ENCODE measurements at places on chromosomes 11 and 22. TPM values are rescaled to one million over a fixed set of nuclear protein-coding genes. Genes with fewer than 3 reads are reported as not detected.

Gene E2F8
- 9.0 TPM for polyA plus RNA-seq

DNA sequence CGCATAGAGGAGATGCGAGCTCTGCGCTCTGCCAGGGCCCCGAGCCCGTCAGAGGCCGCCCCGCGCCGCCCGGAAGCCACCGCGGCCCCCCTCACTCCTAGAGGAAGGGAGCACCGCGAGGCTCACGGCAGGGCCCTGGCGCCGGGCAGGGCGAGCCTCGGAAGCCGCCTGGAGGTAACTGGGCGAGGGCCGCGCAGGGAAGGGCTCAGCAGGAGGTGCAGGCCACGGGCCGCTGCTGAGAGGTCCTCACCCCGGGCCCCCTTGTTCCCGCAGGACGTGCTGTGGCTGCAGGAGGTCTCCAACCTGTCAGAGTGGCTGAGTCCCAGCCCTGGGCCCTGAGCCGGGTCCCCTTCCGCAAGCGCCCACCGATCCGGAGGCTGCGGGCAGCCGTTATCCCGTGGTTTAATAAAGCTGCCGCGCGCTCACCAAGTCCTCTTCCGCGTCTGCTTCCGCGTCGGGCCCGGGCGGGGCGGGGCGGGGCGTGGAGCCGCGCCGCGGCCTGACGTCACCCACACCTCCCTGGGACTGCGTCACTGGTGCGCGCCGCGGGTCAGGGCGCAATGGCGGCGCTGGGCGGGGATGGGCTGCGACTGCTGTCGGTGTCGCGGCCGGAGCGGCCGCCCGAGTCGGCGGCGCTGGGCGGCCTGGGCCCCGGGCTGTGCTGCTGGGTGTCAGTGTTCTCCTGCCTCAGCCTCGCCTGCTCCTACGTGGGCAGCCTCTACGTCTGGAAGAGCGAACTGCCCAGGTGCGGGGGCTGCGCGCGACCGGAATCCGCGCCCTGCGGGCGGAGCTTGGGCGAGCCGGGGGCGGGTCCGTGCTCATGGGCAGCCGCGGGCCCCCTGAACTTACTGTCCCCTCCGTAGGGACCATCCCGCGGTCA is at the start of gene RCE1:
Gene RCE1, plus strand, starts transcription at position 546 of the 880 bp plus-strand sequence. Its CDS starts 15 bp downstream, at position 561.
- DNase-seq = peak; percentile 77

- no peak for DNase-seq
Observed at GRCh38 chr11:117299351-117300282, 8.5 kb downstream of the BACE1-AS start.

DNA sequence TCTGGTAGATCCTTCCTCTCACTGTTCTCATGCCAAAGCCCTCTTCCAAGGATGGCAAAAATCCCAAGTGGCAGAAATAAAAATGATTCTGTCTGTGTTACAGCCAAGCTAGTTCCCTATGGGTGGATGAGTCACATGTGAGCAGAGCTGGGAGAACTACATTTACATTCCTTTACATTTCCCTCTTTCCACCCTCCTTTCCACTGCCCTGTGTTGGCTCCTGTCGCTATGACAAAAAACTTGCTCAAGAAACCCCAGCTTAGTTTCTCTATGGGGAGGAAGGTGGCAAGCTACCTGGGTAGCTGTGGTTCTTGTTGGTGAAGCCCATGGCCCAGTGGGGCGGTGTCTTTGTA is 10.2 kb upstream of the DDB2 start:
- no peak for DNase-seq

Gene NADSYN1
- 47.1 TPM for polyA plus RNA-seq

DNA sequence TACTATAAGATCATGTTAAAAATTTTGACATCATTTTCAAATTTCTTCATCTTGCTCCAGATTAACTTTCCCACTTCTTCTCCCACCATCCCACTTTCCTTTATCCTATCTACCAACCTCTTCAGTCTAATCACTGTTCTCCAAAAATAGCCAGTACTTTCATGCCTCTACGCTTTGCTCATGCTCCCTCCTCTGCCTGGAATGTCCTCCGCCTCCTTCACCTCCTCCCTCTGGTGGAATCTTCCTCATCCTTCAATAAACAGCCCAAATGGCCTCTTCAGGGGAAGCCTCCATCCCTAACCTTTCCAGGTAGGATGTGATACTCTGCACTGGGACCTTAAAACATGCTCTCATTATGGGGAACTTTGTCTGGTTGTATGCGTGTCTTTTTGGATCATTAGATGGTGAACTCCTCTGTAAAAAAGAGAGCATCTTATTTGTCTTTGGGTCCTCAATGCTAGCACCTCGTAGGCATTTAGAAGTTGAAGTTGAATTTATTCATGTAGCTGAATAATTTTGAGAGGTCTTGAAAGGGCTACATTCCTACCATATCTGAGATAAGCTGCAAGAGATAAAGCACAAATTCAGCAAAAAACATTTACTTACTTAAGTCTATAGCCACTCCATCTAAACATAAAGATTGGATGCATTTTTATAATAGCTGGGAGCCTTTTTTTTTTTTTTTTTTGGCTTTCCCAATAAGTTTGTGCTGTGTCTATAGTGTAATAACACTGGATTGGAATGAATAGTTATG is 8.0 kb upstream of the CSRP3 start:
- DNase-seq = no peak

- DNase-seq = no peak
Observed at GRCh38 chr11:44402466-44403075, 92.6 kb upstream of the ALX4 start.

- DNase-seq = no peak
Observed at GRCh38 chr11:85385111-85385510, 242.0 kb downstream of the DLG2 start.

Gene FBXO7
- 129 TPM for polyA plus RNA-seq

DNA sequence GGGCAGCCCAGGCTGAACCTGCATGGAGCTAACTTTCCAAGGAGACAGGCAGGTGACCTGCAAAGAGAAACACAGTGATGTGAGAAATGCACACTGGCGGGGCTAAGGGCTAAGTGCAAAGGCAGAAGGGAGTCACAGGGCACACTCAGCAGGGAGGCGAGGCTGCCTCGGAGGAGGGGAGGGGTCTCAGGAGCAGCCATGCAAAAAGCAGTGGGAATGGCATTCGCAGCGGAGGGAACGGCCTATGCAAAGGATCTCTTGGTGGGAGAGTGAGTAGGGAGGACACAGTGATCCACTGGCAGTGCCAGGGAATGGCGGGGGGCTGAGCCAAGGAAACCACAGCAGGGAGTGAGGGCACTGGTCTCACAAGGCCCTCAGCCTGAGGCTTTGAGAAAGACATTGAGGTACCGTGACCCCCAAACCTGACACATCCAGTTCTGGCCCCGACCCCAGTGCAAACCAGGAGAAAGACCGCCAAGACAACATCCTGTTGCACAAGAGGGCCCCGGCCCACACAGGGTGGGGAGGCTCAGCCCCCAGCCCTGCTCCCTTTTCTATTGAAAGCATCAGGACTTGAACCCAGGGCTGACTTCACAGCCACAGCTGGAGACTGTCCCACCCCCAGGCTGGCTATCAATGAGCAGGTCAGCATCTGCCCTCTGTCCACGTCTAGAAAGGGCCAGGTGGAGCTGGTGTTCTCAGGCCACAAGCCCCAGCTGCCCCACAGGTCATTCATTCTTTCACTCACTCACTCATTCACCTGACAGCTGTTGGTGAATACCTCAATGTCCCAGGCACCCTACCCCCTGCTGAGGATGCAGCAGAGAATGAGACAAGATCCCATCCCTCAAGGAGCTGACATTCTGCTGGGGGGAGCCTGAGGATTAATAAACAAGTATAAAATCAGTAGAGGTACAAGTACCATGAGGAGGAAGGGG is 50.7 kb downstream of the IGLL1 start:
- no peak for DNase-seq

GRCh38 chr11:69444381-69445130 is 36.9 kb upstream of the LINC01488 start:
- DNase-seq = no peak

- DNase-seq = no peak
Observed at GRCh38 chr22:22158207-22158816, 86.3 kb upstream of the VPREB1 start.

DNA sequence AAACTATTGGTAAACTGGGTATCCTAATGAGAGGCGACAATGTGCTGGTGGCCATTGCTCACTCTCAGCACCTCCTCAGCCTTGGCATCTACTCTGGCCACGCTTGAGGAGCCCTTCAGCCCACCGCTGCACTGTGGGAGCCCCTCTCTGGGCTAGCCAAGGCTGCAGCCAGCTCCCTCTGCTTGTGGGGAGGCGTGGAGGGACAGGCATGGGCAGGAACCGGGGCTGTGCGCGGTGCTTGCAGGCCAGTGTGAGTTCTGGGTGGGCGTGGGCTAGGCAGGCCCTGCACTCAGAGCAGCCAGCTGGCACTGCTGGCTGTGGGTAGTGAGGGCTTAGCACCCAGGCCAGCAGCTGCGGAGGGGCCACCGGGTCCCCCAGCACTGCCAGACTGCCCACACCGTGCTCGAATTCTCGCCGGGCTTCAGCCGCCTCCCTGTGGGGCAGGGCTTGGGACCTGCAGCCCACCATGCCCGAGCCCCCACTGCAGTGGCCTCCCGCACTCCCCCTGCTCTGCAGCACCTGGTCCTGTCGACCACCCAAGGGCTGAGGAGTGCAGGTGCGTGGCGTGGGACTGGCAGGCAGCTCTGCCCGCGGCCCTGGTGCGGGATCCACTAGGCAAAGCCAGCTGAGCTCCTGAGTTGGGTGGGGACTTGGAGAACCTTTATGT is 575.9 kb upstream of the ANO3 start:
- no peak for DNase-seq

GRCh38 chr22:47796128-47796908 is 1033.9 kb downstream of the TBC1D22A start:
- DNase-seq = no peak

DNA sequence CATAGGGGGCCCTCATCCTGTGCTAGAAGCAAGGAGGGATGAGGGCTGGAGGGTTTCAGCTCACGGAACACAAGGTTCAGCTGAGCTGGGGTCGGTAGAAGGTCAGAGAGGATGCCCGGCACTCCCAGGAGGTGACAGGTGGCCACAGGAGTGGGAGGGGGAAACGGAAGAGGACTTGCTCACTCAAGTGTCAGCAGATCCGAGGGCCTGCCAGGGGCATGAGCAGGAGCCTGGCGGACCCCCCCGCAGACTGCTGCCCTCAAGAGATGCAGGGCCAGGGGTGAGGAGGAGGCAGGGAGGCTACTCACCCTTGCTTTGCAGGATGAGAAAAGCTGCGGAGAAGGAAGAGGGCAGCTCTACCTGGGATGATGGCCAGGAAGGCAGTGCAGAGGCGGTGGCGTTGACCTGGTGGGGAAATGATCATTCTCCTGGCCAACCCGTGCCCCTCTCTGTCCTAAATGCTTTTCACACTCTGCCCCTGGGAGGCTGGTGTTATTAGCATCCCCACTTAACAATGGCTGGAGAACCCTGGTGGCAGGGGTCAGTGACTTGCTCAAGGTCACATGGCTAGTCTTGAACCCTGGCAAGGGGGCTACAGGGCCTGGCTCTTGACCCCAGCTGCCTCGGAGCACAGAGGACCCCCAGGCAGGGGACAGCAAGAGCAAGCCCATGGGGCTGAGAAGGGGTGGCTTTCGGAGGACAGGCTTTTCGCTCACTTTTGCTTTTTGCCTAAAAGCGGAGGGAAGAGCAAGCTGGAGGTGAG is 30.1 kb upstream of the CSNK1E start:
- no peak for DNase-seq

DNA sequence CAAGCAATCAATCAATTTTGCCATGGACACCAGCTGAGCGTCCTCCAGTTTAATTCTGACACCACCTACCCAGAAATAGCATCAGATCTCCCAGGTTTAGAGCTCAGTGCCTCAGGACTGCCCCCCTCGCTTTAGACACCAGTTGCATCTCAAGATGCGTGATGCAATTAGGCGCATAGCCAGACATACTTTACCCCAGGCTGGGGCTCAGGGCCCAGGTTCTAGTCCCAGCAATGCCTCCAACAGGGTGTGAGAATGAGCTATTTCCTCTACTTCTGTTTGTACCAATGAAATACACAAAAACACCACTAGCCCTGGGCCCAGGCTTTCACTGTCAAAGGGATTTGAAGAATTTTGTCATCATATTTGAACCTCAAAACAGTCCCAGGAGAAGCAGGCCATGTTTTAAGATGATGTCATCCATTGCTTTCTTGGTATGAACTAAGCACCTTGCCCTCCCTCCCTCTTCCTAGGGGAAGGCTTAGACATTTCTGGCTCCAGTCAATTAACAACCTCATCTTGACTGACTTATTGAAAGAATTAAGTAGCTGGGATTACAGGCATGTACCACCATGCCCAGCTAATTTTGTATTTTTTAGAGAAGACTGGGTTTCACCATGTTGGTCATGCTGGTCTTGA is 61.5 kb upstream of the INCENP start:
- DNase-seq = no peak

DNA sequence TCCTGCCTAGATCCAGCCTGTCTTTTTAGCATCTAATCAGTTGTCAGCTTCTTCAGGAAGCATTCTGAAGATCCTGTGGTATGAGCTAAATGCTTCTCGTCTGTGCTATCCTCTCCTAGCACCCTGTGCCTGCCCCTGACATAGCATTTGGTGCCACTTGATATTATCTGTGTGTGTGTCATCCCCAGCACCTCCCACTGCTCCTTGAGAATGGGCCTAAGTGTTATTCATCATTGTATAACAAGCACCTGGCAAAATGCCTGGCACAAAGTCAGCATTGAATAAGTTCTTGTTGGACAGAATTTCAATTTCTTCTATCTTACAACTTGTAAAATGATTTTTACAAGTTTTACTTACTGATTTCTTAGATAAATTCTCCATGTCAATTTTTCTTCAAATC is 28.1 kb upstream of the OLFML1 start:
- no peak for DNase-seq

GRCh38 chr11:2892215-2892966 is 6.8 kb upstream of the CDKN1C start:
- DNase-seq = no peak

GRCh38 chr22:19915287-19915954 is 26.2 kb upstream of the COMT start:
- DNase-seq = no peak

DNA sequence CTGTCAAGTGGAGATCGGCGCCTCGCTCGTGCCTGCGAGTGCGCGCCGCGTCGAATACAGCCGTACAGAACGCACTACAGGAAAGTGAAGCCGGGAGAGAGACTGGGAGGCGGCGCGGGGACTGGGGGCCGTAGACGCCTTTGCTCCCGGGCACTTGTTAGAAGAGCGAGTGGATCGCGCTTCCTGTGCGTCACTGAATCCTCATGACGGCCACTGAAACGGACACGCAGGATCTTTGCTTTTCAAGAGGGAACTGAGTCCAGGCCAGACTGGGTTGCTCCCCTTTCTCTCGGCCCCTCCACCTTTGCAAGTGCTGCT is 314 bp downstream of the RIC8A start:
- DNase-seq = no peak

GRCh38 chr22:37746366-37747079 is 49.7 kb downstream of the TRIOBP start:
- no peak for DNase-seq
